ENCODE measurements at places on chromosomes 7 and 10.

- peak; percentile 16 for DNase-seq
Measured at GRCh38 chr10:15321431-15322341, 49.4 kb downstream of the FAM171A1 start.

- no peak for DNase-seq
Measured at GRCh38 chr7:106260136-106260561, 24.6 kb downstream of the NAMPT start.

DNA sequence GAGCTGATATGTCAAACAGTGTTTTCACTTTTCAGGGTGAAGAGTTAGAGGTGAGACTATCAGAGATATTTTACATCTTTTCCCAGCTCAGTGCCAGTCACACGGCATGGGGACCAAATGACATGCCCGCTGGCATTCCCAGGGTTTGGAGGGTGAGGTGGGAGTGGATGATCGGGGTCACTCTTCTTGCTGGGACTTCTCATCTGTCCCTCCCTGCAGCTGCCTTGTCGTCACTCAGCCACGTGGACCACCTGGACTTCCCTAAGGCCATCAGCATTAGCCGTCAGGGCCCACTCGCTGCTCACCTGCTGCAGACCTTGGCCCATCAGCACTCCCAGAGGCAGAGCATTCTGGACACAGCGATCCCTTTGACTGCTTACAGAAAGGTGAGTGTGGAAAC lies 301.8 kb downstream of the DNAJB6 start:
- DNase-seq = no peak

DNA sequence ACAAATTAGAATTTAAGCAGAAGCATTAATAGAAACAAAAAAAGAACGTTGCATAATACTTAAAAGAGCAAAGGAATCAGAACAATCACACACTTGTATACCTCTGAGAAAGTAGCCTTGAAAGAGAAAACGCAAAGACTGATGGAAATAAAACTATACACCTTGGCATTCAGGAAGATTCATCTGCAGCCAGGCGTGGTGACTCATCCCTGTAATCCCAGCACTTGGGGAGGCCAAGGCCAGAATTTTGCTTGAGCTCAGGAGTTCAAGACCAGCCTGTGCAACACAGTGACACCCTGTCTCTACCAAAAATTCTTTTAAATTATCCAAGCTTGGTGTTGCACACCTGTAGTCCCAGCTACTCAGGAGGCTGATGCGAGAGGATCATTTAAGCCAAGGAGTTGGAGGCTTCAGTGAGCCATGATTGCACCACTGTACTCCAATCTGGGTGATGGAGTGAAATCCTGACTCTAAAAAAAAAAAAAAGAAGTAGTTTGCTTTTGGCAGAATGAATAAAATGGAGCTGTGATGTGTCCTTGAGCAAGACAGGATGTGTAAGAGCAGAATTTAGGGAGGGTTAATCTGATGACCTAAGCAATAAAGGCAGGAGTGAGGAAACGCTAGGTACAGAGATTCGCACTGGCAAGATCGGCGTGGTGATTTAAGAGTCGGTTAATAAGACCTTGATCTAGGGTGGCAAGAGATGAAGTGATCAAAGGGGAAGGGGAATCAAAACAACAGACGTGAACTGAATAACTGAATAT lies 75.8 kb upstream of the NRP1 start:
- no peak for DNase-seq
